ENCODE measurements at places on chromosomes 3 and 15.

DNA sequence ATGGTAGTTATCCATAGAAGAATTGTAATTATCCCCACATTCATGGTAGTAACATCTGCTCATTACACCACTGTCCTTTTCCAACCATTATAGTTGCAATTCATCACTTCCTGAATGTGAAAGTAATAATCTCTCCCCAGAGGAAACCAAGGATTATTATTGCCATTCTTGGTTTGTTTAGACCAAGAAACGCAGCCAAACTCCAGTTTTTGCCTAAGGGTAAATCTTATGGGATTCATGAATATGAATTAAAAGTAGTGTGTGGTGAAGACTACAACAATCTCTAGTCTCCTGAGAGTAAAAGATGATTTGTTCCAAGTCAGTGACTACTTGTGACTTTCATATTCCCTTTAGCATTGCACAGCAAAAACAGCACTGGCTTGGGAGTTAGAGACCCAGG lies 45.7 kb upstream of the ABI3BP start:
- no peak for DNase-seq

- no peak for DNase-seq
Observed at GRCh38 chr3:197171481-197172067, 126.8 kb downstream of the DLG1 start.

DNA sequence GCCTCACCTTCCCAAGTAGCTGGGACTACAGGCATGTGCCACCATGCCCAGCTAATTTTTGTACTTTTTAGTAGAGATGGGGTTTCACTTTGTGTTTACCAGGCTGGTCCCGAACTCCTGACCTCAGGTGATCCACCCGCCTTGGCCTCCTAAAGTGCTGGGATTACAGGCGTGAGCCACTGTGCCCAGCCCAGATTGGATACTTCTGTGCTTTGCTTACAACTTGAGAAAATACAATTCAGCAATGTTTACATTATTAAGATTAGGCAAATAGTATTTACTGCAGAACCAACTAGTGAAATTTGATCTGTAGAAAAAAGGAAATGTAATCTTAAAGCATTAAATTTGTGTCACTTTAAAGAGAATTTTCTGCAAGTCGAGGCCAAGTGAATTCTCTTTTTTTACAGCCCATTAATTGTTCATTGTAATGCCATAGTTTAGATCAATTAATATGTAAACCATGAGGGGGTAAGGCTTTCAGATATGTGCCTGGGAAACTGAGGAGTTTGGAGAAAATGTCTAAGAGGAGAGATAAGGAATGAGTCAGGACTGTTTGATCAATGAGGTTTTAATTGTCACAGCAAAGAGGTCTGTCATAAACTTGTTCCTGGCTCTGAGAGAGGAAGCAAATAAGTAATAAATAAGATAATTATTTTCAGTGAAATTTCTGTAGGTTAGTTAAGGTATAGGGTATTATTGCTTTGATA lies 15.3 kb downstream of the PYDC2 start:
- no peak for DNase-seq

DNA sequence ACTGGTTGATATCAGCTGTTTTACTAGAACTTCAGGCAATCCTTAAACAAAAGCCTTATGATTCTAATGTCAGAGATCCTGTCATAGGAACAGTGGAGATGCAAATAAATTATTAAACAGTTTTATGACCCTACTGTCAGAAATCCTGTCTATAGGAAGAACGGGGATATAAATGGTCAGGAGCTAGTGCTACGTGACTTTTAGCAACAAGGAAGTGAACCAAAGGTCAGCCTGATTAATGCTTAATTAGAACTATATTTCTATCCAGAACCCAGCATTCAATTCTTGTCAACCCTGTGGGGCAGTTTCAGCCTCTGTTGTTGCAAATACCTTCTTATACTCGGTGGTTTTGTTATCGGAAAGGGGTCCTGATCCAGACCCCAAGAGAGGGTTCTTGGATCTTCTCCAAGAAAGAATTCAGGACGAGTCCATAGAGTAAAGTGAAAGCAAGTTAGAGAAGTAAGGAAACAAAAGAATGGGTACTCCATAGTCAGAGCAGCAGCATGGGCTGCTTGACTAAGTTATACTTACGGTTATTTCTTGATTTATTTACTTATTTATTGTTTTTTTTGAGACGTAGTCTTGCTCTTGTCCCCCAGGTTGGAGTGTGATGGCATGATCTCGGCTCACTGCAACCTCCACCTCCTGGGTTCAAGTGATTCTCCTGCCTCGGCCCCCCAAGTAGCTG lies 59.9 kb upstream of the RNU6-1 start:
- no peak for DNase-seq

DNA sequence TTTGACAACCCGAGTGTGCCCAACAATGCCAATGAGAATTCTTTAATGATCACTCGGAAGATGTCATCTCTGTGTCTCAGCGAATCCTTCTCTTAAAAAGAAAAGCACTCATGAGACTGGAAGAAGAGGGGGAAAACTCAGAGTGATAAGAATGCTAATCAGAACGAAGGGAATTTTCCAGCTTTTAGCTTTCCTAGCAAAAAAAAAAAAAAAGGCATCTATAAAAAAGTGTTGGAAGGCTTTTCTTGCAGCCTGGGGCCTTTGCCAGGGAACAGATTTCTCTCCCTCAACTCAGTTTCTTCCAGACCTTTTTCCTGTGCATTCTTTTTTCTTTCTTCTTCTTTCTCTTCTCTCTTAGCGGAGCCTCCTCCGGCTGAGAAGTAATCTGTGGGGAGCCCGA lies 80.5 kb upstream of the NEO1 start:
- DNase-seq: no peak

DNA sequence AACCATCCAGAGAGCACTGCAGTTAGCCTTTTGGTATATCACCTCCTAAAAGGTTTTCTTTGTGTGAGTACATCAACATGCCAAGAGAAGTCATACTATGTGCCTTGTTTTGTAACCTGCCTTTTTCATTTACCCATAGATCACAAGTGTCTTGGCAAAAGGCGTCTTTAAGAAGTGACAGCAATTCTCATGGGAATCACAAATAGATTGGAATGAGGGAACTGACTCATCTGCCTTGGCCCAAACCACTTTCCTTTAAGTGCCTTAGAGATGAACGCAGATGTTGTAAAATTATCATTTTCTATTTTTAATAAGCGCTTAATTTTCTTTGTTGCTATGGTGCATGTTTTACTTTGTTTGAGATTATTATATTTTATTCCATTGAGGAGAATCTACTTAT lies 20.7 kb upstream of the POMGNT2 start:
- no peak for DNase-seq

- DNase-seq: no peak
Observed at GRCh38 chr3:70854108-70854507, 541.7 kb upstream of the MDFIC2 start.

- no peak for DNase-seq
Observed at GRCh38 chr3:115052906-115053305, 94.2 kb downstream of the ZBTB20 start.

DNA sequence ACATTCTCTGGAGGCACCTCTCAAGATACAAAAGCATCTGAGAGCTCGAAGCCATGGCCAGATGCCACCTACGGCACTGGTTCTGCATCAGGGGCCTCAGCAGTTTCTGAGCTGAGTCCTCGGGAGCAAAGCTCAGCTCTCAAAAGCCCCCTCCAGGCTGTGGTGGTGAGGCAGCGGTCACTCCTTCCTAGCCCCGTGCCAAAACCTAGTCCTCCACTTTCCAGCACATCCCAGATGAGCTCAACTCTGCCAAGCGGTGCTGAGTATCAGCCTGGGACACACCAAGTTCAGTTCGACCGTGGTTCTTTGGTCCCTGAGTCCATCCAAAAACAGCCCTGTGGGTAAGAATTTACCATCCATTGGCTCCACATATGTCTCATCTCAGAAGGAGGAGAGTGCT lies 79.3 kb upstream of the STT3B start:
- no peak for DNase-seq

DNA sequence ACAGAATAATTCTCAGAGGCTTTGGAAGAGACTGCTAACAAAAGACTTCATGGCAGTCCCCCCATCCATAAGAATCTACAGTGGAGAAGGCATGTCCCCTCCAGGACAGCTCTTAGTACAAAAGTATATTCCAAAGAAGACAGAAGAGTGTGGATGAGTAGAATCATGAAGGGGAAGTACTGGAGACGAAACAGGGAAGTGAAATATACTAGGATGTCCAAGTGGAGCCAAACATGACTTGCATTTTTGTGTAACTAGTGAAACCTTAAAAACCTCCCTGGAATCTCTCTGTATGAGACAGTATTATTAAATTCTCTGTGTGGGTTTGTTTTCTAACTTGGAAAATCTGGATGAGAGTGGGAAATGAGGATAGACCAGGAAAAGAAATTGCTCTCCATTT lies 312.4 kb downstream of the RSL24D1 start:
- DNase-seq: no peak

DNA sequence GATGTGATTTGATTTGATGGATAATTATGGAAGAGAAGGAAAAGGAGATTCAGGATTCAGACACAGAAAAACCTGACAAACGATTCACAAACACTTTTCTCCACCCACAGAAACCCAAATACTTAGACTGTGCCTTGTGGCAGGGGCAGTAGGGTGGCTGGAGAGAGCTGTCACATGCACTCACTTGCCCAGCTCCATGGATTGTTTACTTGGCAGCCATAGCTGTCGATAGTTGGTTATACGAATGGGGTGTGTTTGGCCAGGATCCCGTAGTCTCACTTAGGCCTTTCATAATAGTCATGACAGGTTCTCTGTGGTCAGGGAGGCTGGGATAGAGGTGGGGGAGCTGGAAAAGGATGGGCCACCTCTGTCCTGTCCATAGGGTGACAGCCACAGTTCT lies 76.9 kb downstream of the CACNA1D start:
- DNase-seq: no peak

- DNase-seq: no peak
Observed at GRCh38 chr3:51242939-51243338, 142.2 kb upstream of the MANF start.

DNA sequence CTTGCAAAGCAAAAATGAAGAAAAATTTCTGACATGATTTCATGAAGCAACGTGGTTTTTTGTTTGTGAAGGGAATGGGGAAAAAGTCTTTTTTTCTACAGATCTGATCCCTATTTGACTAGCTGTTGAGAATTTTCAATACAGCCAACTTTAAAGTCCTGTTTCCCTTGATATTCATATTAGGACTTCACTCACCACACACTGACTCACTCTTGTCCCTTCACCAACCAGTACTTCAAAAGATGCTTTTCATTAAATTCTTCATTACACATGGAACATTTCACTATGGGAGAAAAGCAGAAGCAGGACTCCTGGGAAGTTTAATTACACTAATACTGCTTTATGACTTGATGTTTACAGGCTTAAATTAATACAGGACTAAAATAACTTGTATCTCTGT lies 16.6 kb downstream of the TRANK1 start:
- no peak for DNase-seq

GRCh38 chr3:53502737-53503136 lies 8.3 kb downstream of the CACNA1D start:
- DNase-seq: no peak

- no peak for DNase-seq
Observed at GRCh38 chr3:37628711-37629301, 232.9 kb upstream of the CTDSPL start.

GRCh38 chr3:186955898-186956696 lies 25.8 kb downstream of the ST6GAL1 start:
- DNase-seq: no peak

GRCh38 chr15:33086500-33087121 lies 107.9 kb downstream of the FMN1 start:
- no peak for DNase-seq

DNA sequence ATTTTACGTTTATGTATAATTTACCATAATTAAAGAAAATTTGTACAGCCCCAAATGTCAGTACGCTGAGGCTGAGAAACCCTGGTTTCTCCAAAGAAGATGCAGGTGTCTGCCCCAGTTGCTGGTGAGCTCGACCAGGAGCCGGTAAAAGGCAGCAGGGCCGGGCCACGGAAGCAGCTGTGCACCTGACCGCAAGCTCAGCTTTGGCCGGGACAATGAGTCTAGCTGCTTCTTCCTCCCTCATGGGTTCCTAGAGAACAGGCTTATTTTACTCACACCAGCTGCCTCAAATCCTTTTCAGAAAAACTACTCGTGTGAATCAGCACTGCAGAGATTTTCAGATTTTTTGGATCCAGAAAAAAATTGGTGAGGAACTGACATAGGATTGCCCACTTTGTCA lies 18.0 kb upstream of the ZXDC start:
- no peak for DNase-seq

DNA sequence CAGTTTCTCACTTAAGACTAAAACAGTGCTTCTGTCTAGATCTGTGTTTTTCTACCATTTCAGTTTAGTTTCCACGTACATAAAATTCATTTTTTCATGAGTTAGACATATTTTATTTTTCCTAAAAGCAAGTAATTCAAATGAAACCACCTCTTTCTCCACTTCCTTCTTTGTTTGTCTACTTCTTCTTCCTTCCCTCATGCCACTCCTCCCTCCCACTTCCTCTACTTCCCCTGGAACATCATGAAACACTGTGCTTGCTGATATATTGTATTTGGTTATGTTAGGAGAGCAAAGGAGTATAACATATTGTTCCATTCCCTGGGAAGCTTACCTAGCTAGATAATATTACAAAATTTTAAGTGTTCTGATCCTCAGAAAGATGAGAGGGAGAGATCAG lies 36.7 kb upstream of the GOLGA8B start:
- DNase-seq: no peak

- DNase-seq: no peak
Observed at GRCh38 chr3:152121270-152121636, 147.5 kb upstream of the MBNL1 start.

All from ascending aorta (tissue), 2 donors.